ENCODE measurements at places on chromosomes 2 and 18.

- no peak for DNase-seq
Measured at GRCh38 chr2:35293261-35293660, 1062.3 kb upstream of the CRIM1 start.

DNA sequence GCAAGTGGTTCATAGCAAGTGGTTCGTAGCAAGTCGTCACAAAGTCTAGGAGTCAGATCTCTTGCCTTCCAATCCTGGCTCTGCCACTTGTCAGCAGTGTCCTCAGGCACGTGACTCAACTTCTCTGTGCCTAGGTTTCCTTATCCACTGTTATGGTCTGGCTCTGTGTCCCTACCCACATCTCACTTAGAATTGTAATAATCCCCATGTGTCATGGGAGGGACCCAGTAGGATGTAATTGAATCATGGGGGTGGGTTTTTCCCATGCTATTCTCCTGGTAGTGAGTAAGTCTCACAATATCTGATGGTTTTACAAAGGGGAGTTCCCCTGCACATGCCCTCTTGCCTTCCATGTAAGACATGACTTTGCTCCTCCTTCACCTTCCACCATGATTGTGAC is 51.8 kb upstream of the AP1S3 start:
- no peak for DNase-seq

- DNase-seq, result no peak
Measured at GRCh38 chr2:202054679-202055078, 18.4 kb upstream of the KIAA2012 start.

DNA sequence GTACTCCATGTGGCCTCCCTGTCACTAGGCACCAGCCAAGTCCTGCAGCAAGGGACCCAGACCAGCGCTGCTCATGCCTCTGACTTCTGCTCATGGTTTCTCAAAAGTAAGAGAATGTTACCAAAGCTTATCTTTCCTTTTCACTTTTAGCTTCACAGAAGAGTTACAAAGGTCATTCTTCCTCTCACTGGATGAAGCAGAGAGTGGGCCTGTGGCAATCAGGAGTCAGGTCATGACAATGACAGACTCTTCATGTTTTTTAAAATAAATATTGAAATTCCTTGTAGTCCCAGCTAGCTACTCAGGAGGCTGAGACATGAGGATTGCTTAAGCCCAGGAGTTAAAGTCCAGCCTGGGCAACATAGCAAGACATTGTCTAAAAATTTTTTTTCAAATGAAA is 126.1 kb downstream of the OSR1 start:
- no peak for DNase-seq

GRCh38 chr18:10580215-10580614 is 54.4 kb downstream of the NAPG start:
- no peak for DNase-seq

- DNase-seq, result no peak
Measured at GRCh38 chr2:12269041-12269972, 447.4 kb upstream of the TRIB2 start.
